ENCODE measurements at places on chromosomes 6 and 20. TPM values are rescaled to one million over a fixed set of nuclear protein-coding genes. Genes with fewer than 3 reads are reported as not detected.

TSBP1 gene
- total RNA-seq: not detected

KHDC1L gene
- 1.0 TPM for total RNA-seq

NPEPL1 gene
- 36.2 TPM for total RNA-seq

KIAA1586 gene
- total RNA-seq: 55.0 TPM

FOXS1 gene
- total RNA-seq: 2.3 TPM

SLC29A1 gene
- total RNA-seq: 18.6 TPM

C6orf52 gene
- total RNA-seq: not detected
